ENCODE measurements at places on chromosomes 11 and 22.

- no peak for DNase-seq
Observed at GRCh38 chr22:31001124-31001770, 32.2 kb downstream of the TUG1 start.

DNA sequence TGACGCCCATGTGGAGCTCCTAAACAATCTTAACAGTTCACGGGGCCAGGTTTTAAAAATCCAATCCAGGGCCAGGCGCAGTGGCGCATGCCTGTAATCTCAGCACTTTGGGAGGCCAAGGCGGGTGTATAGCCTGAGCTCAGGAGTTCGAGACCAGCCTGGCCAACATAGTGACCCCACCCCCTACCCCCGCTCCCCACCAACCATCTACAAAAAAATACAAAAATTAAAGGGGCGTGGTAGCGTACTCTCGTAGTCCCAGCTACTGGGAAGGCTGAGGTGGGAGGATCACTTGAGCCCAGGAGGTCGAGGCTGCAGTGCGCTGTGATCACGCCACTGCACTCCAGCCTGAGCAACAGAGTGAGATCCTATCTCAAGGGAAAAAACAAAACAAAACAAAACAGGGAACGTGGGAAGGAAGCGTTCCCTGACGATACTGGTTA, 689 bp upstream of the SART1 start:
- DNase-seq = no peak

- DNase-seq = no peak
Observed at GRCh38 chr11:125910226-125910849, 6.0 kb downstream of the DDX25 start.

DNA sequence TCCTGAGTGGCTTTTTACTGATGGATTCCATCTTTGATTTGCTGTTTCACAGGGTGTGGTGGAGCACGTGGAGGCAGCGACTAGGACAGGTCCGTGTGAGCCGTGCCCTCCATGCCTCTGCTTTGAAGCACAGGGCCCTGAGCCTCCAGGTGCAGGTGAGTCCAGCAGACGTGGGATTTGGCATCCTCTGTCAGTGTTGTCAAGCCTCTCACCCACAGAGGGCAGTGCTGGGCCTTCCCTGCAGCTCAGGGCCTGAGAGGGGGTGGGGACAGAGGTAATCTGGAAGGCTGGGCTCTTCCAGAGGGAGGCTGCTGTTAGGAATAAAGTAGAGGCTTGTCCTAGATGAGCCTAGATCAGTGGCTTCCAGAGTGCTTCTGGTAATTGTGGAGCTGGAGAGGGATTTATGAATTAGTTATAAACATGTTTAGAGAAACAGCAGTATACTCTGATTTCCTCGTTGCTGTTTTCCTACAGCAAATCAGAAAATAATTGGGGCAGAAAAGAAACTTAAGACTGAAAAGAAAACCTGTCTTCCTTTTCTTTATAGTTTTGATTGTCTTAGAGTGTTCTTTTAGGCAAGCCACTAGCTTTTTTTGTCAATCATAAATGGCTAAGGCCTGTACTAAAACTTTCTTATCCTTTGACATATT, 65.0 kb downstream of the SFI1 start:
- DNase-seq = peak; percentile 12

GRCh38 chr11:121717296-121717695, 264.5 kb upstream of the SORL1-AS1 start:
- DNase-seq = no peak

GRCh38 chr11:96169250-96169649, 173.7 kb downstream of the MAML2 start:
- no peak for DNase-seq

DNA sequence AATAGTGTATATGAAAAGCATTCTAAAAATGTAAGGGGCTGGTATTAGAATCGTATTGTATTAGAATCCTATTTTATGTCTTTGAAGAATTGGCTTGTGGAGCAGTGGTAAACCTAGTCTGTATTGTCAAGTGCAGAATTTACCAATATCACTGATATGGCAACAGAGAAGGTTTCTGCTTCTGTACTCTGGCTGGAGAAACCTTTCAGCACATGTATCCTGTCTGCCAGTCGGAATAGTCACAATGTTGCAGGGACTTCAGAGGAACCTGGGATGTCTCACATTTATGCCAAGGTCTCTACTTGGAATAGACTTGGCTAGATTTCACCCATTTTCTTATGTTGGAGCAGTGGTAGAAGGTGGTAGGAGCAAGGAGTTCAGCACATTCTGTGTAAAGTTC, 4.4 kb downstream of the MTMR3 start:
- DNase-seq = no peak

DNA sequence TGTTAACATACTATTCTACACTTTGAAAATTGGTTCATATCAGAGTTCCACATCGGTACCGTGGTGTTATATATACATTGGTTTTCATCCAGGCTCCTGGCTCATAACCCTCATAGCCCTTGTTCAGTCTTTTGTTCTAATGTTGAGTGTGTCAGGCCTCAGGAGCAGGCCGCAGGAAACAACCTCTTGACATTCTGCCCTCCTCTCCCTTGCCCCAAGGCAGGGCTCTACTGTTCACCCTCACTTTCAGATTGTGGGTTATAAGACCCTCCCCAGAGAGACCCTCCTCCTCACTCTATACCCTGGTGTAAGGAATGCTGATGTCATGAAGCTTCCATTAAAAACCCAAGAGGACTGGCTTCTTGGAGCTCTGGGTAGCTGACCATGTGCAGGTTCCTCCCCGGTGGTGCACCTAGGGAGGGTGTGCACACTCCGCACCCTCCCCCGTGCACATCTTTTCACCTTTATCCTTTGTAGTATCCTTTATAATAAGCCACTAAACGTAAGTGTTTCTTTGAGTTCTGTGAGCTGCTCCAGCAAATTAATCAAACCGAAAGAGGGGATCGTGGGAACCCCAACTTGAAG, 12.1 kb downstream of the SSH3 start:
- no peak for DNase-seq

DNA sequence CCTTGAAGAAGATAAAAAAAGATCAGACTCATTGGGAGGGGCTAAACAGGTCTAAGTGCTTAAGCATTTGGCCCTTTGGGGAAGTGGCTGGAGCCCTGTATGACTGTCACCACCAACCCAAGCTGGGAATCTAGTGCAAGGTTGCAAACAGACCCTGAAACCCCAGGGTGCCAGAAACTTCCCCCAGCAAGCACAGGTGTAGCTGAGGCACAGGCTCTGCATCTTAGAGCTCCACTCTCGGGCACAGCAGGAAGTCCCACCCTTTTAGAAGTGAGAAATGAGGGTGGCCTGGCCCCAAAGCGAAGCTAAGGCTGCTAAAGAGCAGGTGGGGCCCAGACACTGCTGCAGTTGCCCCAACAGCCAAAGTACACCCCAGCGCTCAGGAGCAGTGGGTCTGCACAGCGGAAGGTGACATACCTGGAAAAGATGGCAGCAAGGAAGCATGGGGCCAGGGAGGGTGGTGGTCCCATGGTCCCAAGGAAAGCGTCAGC, 5.8 kb upstream of the KDM2A start:
- DNase-seq = no peak

DNA sequence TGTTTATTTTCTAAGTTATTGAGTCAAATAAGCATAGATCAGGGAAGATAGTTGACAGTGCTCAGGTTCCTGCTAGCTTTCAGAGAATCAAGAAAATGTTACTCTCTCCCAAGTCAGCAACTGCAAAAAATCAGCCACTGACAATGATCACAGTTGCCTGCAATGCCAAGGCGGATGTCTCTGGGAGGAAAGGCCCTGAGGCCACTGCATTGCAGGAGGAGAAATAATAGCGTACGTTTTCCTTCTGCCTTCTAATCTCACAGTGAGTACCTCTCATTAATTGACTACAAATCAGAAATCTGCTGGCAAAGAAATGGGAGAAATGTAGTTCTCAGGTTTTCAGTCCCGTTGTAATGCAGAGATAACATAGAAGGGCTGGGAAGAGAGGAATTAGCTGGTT, 54.0 kb upstream of the SPON1 start:
- DNase-seq = no peak

DNA sequence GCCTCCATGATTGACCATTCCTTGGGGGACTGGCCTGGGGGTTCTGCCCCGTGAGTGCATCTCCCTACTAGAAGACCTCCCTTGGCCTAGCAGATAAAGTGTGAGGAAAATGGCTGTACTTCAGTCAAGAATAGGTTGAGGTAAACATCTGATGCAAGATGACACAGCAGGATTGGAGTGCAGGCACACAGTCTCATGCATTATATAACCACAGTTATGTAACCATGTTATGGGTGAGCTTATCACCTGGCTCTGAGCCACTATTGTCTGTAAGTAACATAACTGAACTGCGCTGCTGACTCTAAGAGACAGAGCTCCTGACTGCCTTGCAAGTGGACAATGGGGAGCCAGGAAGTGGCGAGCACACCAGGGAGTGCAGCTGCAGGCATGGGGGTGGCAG, 378.7 kb upstream of the ANO5 start:
- DNase-seq = no peak

DNA sequence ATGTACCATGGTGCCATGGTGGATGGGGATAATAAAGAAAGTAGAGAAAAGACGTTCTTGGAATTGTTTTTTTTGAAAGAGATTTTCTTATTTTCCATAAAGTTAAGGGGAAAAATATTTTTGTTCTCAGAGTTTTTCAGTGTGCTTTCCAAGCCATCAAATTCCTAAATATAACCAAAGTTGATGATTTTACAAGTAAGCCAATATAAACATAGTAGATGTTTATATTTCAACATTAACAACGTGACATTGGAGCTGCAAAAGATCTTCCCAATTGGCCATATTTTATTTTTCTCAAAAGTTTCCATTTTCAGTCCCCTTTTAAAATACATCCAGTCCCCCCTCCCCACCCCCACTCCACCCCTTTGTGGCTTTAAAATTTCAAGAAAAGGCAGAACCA, 80.9 kb upstream of the PICALM start:
- no peak for DNase-seq

All from activated CD4-positive, CD25-positive, alpha-beta regulatory T cell (primary cell).